ENCODE measurements at places on chromosomes 2 and 18.

DNA sequence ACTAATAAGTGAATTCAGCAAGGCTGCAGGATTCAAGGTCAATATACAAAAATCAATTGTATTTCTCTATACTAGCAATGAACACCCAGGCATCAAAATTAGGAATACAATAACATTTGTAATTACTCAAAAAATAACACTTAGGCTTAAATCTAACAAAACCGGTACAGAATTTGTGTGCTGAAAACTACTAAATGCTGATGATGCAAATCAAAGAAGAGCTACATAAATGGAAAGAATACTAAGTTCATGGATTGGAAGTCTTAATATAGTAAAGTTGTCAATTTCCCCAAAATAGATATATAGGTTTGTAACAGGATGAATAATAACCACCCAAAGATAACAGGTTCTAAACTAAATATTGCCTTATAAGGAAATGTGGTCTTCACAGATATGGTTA lies 286.5 kb downstream of the ALK start:
- DNase-seq: no peak

- DNase-seq: no peak
Observed at GRCh38 chr18:3498698-3499471, 48.9 kb downstream of the TGIF1 start.

- no peak for DNase-seq
Observed at GRCh38 chr2:121235542-121235941, 49.5 kb downstream of the TFCP2L1 start.

GRCh38 chr2:46508312-46508711 lies 28.9 kb downstream of the TMEM247 start:
- no peak for DNase-seq

DNA sequence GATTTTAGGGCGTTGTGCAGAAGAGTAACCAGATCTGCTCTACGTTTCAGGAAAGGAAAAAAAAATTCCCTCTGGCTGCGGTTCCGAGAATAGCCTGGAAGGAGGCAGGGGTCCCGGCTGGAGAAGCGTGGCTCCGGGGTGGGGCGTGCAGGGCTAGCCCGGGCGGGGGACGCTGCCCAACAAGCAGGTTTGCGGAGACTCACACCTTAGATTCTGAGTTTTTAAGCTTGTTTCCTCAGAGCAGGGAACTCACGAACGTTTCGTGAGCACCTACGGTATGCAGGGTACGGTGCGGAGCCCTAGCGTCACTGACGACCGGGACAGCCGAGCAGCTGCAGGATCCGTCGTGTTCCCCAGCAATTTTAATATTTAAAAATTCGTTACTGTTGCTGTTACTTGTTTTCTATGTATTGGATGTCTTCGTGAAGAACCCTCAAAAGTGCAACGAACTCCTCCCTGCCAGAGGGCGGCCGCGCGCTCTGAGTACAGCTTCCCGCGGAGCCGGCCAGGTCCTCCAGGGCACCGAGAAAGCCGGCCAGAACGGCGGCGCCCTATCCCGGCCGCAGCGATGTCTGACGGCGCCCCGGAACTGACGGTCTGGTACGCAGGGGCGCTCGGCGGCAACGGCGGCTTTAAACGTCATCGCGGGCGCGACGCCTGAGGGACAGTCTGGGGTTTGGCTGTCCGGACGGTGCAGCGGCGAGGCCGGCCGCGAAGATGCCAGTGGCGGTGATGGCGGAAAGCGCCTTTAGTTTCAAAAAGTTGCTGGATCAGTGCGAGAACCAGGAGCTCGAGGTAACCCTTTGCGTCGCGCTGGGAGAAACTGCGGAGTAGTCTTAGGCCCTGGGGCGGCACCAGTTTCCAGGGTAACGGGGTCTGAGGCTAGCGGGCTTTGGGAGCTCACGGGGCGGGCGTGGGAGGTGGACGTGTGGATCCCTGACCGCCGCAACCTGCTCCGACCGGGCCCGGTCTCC lies at the start of gene COPS8:
Gene COPS8, plus strand, starts transcription at position 642 of the 974 bp plus-strand sequence. Its CDS starts 76 bp downstream, at position 718.
- DNase-seq: peak; percentile 96

GRCh38 chr2:196336715-196337114 lies 165.3 kb upstream of the STK17B start:
- no peak for DNase-seq

DNA sequence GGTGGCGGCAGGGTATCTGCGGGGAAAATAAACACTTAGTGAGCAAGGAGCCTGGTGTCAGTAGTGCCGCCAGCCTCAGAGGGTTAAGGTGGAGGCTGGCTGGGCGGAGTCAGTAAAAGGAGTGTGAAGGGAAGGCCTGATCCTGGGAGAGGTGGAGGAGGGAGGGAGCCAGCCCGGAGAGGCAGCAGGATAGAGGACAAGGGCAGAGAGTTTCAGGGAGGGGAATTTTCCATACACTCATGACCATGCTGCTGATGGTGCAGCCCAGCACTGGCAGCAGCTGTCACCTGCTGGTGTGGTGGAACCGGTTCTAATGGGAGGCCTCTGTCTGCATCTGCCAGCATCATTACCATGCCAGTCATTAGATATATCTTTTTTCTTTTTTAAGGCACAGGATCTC lies 2.0 kb upstream of the TEX44 start:
- DNase-seq: no peak

- DNase-seq: no peak
Observed at GRCh38 chr18:42113529-42114191, 158.6 kb downstream of the PIK3C3 start.

DNA sequence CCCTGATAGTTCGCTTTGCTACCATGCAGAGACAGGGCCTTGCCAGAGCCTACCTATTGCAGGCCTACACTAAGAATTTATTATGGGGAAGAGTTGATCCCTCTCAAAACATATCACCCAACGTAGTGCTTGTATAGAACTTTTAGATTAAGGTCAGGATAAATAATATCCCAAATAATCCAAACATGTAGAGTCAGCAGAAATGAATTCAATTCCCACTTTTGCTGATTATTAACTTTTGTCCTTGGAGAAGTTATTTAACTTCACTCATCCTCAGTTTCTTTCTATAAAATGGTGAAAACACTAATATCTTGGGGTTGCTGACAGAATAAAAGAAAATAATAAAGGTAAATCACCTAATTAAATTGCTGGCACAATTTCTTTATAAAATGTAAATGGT lies 294.1 kb downstream of the XIRP2 start:
- DNase-seq: no peak

- DNase-seq: no peak
Observed at GRCh38 chr18:70420146-70420898, 131.5 kb downstream of the SOCS6 start.

GRCh38 chr18:13137670-13138419 lies 80.7 kb upstream of the LDLRAD4 start:
- peak; percentile 47 for DNase-seq

GRCh38 chr2:208722731-208723130 lies 316.1 kb downstream of the PTH2R start:
- no peak for DNase-seq

DNA sequence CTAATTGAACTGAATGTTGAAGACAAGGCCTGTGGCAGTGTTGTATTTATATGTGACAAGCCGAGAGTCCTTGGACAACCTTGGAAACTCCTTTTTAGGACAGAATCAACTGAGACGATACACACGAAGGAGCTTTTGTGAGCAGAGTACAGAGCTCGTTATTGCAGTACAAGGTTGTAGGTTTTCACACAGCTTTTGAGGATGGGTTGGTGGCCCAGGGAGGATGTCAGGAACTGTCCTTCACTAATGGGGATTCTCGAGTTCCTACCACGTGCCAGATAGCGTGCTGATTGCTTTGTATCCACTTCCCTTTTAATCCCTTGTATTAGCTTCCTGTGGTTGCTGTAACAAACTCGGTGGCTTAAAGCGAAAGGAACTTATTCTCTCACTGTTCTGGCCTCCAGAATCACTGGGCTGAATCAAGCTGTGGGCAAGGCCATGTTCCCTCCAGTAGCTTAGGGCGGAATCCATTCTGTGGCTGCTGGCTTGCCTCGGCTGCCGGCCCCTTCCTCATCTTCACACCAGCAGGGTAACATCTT lies 20.2 kb downstream of the INPP4A start:
- no peak for DNase-seq

Measured in dorsolateral prefrontal cortex (tissue), 122 donors.